ENCODE measurements at places on chromosomes 3 and 15.

- DNase-seq = no peak
Observed at GRCh38 chr15:31091481-31091880, 10.0 kb downstream of the TRPM1 start.

- no peak for DNase-seq
Observed at GRCh38 chr15:56775641-56776040, 42.3 kb upstream of the ZNF280D start.

DNA sequence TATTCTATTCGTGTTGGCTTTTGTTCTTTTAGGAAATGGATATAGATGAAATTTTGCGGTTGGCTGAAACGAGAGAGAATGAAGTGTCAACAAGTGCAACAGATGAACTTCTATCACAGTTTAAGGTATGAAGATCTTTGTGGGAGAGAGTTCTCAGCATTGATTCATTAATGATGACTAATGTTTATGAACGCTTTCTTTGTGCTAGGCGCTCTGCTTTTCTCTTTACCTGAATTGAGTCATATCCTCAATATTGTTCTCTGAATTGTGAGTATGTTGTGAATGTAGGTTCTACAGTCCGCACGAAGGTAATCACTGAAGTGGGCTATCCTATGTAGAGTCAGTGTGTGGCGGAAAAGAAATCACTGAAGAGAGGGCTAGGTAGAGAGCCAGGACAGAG is 81.2 kb downstream of the CHD2 start:
- no peak for DNase-seq

DNA sequence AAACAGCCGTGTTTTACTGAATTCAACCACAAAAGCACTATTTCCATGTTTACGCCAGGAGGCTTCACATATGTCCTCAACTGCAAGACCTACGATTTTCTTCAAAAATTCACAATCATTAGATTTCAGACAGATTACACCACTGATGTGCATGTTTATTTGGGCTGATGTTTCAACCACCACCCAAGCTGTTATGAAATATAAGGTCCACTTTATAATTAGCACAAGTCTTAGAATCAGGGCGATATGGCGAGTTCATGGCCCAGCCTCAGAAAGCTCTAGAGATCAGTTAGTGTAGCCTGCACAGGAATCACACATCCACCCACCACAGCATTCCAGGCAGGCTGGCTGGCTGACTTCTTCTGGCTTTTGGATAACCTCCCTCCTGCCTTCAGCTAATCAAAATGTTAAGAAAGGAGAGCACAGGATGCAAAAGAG is 15.4 kb downstream of the SH3BP5 start:
- no peak for DNase-seq

GRCh38 chr15:52115598-52116427 is 3.2 kb upstream of the BCL2L10 start:
- no peak for DNase-seq

DNA sequence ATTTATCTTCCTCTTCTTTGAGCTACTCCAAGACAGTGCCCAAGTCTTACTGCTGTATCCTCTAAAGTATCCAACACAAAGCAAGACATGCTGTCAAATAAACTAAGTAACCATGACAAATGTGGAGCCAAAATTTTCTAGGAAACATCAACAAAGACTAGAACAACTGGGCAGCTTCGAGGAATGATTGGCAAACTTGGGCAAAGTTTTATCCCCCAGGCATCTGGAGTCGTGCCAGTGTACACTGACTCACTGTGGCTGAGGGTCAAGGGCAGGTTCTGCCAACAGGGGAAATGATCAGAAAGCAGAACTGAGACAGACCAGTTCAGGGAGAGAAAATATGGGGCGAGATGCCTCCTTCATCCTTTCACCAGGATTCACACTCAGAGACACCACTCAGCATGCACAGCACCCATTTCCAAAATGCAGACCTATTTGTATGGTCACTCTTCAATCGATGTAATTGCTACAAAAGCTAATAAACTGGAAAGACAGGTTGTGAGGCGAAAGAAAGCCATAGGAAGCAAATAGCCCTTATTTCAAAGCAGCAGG is 65.8 kb downstream of the MB21D2 start:
- DNase-seq = no peak

GRCh38 chr3:30500666-30501399 is 105.6 kb upstream of the TGFBR2 start:
- DNase-seq = no peak

GRCh38 chr3:155712008-155712407 is 32.9 kb downstream of the PLCH1 start:
- DNase-seq = no peak

GRCh38 chr15:57221134-57221533 is 155.2 kb upstream of the CGNL1 start:
- DNase-seq = no peak

DNA sequence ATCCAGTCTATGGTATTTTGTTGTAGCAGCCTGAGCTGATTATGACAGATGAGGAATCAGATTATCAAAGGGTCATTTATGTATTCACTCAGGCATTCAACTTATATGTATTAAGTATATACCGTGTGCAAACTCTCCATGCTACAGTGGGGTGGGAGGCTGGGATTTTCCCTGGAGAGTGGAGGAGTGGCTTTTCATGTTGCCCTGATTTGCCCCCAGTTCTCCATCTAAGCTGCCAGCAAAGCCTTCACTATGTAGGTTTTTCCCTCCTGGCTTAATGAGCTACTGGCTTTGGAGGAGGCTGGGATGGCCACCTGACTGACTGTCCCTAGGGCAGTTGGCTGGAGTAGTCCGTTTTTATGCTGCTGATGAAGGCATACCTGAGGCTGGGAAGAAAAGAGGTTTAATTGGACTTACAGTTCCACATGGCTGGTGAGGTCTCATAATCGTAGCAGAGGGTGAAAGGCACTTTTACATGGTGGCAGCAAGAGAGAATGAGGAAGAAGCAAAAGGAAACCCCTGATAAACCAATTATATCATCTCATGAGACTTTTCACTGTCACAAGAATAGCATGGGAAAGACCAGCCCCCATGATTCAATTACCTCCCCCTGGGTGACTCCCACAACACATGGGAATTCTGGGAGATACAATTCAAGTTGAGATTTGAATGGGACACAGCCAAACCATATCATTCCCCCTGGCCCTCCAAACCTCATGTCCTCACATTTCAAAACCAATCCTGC is 253.9 kb downstream of the RPLP1 start:
- no peak for DNase-seq

GRCh38 chr3:184639351-184639750 is 72.5 kb downstream of the MAGEF1 start:
- no peak for DNase-seq

DNA sequence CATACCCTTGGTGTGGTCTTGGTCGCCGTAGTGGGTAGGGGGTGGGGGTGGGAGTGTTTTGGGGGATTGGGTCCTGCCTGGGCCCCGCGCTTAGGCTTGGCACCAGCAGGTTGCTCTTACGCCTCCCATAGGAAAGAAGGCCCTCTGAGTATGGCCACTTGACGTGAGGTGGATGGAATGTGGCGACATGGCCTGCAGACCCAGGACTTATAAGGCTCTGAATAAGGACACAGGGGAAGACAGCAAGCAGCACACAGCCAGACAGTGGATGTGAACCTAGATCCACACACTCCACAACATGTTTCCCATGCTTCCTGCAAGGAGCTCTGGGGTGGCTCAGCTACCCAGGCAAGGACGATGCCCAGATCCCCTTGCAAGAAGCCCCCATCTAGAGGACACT is 12.4 kb downstream of the RBPMS2 start:
- DNase-seq = no peak

DNA sequence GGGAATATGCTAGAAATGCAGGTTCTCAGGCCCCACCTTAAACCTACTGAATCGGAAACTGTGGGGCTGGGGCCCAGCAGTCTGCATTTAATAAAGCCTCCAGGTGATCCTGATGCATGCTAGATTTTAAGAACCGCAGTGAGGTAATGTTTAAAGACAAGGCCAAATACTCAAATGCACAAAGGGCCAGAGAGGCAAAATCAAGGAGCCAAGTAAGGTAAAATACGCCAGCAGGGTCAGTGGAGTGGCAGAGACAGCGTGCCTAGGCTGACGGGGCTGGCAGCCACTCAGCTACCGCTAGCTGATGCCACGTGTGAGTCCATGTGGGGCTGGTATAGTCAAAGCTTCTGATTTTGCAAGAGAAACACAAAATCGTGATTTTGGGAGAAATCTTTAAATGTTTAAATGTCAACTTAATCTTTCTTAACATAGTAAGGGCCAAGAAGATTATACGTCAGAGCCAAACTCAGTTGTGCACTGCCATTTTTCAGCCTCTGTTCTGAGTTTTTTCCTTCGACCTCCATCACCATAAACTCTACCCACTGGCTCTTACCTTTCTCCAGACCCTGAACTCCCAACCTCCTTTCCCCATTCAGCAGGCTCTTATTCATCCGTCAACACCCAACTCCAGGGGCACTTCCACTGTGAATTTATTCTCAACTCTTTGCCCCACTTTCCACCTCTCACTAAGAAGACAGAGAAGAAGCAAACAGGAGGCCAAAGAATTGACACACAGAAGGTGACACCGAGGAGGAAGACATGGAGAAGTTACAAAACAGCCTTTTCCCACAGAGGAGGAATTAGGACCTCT is 136.6 kb upstream of the RAD18 start:
- DNase-seq = no peak

DNA sequence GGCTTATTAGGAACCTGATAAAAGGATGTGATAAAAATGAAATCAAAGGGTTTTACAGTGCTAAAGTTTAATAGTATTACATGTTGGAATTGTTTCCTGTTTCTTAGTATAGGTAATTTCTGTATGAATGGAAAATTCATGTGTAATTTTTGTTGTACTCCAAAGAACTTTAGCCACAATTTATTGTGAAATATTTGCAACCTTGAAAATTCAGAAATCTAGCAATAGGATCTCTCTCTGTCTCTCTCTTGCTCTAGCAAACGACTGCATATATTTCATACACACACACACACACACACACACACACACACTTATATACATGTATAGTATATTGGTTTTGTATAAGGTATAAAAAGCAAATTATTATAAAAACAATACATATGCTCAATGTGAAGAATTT is 59.6 kb downstream of the PIAS1 start:
- DNase-seq = no peak

DNA sequence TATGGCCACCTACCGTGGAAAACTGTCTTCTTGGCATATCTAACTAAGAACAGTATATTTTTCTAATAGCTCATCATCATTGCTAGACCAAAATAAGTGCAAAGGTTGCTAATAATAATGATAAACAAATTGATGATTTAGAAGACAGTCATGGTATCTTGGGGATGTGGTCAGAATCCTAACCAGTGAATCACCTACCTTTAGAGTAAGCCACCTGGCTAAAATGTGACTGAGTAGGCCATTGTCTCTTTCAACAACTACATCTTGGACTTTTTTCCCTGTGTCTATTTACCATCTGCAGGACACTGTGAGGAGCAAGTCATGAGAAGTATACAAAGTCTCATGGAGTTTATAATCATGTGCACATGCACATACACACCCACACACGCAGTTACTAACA is 273.5 kb upstream of the SEMA6D start:
- DNase-seq = no peak

GRCh38 chr3:98954791-98955604 is 53.5 kb upstream of the DCBLD2 start:
- no peak for DNase-seq

- DNase-seq = no peak
Observed at GRCh38 chr15:54502416-54503075, 524.3 kb downstream of the UNC13C start.

DNA sequence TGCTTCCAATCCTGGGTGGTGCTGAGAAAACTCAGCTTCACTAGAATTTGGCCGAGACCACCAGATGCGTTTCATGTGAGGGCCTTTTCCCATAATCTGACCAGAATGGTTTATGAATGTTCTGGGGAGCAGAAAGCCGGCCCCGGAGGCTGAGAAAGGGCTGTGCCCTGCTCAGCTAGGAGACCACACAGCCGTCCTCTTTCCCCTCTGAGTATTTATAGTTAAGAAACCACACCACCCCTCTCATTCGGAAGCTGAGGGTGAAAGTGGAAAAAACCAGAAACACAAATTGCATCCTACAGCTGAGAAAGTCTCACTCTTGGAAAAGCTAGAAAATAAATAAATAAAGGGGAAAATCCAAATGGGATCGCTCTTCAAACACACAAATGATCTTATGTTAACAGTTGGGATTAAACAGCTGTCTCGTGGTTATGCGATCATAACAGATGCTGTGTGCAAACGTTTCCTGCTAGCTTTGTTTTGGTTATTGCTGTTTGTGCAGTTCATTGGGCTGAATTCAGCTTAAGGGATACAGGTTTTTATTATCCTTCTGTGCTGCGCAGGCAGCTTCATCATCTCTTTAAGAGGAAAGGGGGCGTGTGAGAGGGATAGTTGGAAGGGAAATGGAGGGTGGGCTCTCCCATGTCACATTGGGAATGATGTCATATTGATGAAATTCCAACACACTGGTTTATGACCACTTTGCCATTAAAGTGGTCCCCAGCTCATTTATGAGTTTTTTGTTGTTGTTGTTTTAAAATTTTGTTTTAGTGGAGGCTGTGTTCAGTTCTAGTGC is 1026.2 kb upstream of the NR2F2 start:
- DNase-seq = no peak

- DNase-seq = no peak
Observed at GRCh38 chr15:54424171-54424570, 445.9 kb downstream of the UNC13C start.

- DNase-seq = no peak
Observed at GRCh38 chr15:78037779-78038305, 39.7 kb downstream of the TBC1D2B start.

GRCh38 chr3:8183627-8184026 is 318.0 kb upstream of the LMCD1 start:
- no peak for DNase-seq

DNA sequence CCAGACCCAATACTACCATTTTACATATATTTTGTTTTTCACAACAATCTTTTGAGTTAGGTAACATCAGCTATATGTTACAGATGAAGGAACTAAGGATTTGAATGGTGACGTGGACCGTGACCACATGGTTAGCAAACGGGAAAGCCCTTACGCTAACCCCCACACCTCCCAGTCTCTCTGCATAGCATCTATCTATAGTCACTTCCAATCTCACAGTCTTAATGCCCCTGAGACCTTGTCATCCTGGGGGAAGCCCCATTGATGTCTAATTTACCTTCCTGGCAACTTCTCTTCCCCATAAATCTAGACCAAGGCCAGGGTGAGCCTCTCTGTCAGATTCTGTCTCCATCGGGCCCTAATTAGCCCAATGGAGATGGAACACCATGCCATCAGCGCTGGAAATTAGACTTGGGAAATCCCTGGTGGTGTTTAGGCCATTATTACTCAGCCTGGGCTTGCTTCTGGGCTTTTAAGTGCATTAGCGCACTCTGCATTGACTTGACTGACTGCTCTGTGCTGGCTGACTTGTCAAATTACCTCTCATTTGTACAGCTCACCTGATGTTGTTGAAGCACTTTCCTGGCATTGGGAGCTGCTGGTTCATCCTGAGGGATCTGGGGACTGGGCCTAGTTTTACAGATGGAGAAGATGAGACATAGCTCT is 34.0 kb upstream of the SH3GL3 start:
- no peak for DNase-seq
